ENCODE measurements at places on chromosomes 7 and 10.

- DNase-seq, result no peak
These were observed 2.7 kb upstream of the CYP3A7 start for GRCh38 chr7:99737726-99738125.

DNA sequence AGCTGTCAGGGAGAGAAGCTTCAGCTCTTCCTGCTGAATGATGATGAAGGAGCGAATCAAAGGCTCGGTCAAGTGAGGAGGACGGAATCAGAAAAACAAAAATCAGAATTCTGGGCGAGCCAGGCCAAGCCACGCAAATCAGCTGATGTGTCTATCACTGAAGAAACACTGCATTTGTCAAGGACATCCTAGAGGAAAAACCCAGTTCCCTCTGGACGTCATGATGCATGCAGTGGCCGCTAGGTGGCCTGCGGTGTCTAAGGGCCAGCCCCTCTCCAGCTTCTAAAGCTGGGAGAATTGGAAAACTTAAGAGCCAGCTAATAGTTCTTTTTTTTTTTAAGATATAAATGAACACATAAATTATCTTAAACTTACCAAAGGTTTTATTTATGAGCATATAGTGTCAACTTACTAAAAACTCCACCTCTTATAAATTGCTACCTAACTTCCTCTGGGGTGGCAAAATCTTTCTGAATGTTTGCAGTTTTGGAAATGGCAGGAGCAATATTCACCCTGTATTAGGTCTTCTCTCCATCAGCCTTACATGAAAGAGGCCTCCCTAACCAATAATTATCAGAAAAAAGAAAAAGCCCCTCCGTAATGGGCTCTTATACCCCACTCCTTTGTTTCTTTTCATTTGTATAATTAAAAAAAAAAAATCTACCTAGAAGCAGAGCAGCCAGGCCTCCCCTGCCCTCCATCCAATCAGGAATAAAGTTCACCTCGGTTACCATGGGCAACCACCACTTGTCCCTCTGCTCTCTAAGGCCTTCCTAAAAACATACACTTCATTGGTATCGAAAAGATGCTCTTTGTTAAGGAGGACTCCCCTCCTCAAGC, 186.8 kb downstream of the USP6NL start:
- DNase-seq, result peak; percentile 53

- DNase-seq, result no peak
These were observed 220.4 kb downstream of the SDHAF3 start for GRCh38 chr7:97337849-97338248.

DNA sequence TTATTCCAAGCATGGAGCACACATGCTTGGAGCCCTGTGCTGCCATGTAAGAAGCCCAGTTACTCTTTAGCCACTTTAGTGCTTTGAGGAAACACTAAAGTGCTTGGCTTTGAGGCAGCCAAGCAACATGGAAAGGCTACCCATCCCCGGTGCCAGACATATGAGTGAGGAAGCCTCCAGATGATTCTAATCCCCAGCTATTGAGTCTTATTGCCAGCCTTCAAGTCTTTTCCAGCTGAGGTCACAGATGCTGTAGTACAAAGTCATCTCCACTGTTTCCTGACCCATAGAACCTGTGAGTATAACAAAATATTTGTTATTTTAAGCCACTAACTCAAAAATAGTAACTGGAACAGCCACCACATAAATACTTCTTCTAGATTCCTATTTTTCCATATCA, 91.4 kb upstream of the CYP26C1 start:
- DNase-seq, result no peak

GRCh38 chr10:132297526-132297925, 10.2 kb downstream of the STK32C start:
- peak; percentile 55 for DNase-seq

DNA sequence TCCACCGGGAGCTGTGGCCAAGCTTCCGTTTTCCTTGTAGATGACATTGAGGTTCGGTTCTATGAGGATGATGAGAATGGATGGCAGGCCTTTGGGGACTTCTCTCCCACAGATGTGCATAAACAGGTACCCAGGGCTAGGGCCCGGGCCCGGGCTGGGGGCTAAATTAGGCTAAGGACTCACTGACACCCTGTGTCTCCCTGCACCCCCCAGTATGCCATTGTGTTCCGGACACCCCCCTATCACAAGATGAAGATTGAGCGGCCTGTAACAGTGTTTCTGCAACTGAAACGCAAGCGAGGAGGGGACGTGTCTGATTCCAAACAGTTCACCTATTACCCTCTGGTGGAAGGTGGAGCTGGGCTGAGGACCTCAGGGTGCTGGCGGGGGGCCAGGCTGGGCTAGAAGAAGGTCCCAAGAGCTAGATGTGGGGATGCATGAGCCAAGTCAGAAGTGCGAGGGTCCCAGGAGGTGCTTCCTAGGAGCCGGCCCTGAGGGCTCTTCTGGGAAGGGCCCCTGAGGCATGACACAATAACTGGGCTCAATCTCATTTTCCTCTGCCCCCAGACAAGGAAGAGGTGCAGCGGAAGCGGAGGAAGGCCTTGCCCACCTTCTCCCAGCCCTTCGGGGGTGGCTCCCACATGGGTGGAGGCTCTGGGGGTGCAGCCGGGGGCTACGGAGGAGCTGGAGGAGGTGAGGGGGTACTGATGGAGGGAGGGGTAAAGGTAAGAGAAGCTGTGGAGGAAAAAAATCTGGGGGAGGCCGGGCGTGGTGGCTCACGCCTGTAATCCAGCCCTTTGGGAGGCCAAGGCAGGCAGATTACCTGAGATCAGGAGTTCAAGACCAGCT, 2.9 kb downstream of the NFKB2 start:
- DNase-seq, result no peak

DNA sequence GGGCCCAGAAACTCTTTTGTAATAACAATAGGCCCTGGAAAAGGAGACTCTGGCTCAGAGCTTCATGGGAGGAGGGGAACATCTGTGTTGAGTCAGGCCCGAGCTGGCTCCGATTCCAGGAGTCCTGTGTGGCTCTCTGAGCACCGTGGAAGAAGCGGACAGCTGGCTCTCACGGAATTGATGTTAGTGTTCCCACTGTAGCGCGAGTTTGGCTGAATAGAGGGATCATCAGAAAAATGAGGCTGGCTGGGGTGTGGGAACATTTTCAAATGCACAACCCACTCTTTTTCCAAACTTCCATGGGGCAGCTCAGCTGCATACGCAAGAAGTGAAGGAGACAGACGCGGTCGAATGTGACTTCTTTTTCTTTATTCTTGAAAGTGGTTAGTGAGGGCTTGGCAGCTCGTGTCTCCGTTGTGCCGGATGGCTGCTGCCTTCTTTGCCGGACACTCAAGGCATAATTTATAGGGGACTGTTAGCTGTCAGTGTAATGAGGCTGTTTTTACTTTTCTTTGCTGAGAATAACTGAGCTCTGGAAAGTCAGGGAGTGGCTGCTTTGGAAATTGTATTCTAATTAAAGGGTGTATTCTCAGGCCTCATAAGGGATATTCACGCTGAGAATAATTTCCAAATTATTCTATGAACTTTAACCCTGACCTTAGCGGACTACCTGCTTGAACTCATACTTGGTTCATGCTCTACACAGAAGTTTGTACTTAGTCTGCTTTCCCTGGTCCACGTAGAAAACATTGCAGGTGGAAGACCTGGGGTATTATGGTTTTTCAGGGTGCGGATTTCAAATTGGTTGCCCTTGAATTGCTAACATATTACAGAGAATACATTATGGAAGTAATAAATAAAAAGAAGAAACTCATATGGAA, 23.1 kb downstream of the MDFIC start:
- no peak for DNase-seq

GRCh38 chr7:158555034-158555520, 32.5 kb downstream of the PTPRN2 start:
- no peak for DNase-seq

DNA sequence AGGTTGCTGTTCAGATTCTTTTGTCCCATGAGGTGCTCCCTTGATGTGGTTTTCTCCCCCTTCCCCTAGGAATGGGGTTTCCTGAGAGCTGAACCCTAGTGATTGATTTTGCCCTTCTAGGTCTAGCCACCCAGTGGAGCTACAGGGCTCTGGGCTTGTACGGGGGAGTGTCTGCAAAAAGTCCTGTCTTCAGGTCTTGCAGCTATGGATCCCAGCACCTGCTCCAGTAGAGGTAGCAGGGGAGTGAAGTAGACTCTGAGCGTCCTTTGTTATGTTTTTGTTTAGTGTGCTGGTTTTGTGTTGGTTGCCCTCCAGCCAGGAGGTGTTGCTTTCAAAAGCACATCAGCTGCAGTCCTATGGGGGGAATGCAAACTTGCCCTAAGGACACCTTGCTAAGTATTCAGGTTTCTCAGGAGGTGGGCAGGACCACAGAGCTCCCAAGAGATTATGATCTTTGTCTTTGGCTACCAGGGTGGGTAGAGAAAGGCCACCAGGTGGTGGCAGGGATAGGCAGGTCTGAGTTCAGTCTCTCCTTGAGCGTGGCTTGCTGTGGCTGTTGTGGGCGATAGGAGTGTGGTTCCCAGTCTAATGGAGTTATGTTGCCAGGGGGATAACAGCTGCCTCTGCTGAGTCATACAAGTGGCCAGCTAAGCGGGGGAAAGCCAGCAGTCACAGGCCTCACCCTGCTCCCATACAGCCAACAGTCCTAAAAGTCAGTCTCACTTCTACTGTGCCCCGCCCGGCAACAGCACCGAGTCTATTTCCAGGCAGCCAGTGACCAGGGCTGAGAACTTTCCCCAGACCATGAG, 92.4 kb upstream of the JCAD start:
- no peak for DNase-seq

DNA sequence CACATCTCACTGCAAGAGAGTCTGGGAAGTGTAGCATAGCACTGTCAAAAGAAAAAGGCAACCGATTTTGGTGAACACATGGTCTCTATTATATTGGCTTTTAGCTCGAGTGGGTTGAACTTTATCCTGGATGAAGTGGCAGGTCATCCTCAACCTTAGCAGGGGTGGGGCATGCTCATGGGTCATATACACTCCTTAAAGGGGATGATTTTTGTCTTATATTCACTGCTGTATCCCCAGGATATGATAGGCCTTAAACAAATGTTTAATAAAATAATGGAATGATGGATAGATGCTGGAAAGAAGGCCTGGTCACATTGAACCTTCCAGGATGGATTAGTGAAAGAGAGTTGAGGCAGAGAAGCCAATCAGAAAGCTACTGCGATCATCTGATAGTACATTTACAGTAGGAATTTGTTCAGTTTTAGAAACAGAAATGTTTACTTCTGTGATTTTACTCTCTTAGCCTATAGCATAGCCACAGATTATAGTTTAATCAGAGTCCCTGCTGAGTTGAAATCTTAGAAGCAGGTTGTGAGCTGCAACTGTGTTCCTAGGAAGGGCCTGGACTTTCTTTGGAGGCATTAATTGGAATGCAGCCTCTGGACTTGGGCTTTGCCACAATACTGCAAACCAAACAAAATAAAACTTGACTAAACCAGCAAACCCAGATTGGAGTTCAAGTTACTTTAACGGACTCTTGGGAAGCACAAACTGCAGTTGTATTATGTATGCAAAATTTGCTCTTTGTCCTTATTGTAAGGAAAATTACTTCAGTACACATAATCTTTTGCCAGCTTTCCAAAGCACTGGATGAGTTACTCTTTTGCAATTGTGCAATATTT, 138.3 kb downstream of the BMPER start:
- no peak for DNase-seq

GRCh38 chr7:28419716-28420115, 7.4 kb downstream of the CREB5 start:
- no peak for DNase-seq

- DNase-seq, result no peak
These were observed 57.8 kb downstream of the EVX1 start for GRCh38 chr7:27300421-27300820.

DNA sequence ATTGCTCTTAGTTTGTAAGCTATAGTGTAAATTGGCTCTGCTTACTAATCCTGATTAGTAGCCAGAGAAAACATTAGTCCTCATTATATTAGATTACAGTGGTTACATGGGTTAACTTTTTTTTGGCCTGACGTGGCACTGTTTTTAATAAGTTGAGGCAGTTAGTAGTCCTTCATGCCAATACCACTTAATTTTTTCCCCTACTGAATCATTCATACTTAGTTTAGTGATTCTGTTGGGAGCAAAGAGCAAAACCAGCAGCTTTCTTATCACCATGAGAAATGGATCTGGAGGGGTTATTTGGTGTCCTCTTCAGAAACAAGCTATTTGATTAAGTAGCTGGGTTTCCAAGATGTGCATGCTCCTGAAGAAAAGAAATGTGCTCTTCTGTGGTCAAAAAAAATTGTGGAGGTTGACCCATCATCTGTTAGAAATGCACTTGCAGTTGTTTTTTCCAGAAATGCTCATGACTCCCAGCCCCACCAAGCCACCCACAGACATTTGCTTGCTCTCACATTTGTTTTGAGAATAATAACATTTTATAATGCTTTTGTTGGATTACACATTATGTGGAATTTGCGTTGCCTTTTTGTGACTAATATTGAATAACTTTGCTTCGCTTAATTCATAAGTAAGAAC, 258.5 kb downstream of the HDAC9 start:
- no peak for DNase-seq

DNA sequence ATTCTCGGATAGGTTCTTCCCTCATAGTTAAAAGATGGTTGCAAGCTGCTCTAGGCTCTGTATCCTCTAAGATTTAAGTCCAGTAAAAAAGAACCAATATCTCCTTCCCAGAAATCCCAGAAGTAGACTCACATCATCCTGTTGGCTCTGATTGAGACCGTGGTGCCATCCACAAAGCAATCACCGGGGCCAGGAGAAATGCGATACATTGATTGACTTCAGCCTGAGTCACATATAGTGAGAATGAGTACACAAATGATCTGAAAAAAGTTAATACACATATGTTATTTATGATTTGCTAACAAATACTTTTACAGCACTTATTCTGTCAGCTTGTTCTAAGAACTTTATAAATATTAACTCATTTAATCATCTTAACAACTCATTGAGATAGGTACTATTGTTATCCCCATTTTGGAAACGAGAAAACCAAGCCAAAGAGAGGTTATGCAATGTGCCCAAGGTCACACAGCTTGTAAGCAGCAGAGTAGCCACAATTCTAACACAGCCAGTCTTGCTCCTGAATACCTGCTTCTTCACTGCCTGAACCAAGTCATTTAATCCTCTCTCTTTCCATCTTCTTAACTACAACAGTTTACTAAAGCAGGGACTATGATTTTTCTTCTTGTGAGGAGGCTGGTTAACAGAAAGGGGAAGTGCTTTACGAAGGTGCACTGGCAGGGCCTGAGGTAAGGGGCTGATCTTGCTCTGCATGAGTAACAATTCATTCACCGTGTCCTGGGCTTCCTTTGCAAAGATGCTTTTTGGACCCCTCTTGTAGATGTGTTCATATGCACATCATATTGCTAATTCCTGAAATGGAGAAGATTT, 177.0 kb downstream of the REEP3 start:
- DNase-seq, result no peak

DNA sequence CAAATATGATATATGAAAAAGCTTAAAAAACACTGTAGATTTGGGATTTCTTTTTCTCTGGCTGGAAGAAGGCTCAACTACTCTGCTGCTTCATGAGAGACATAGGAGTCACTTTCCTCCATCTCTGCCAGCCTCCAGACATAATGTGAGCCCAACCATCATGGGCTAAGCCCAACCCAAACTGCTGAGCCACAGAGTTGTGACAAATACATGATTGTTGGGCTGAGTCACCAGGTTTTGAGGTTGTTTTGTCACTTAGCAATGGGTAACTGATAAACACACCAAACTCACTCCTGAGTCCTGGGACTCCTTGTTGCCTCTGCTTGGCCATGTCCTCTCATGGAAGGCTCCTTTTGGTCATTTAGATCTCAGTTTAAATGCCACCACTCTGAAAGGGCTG, 381.8 kb upstream of the FZD8 start:
- no peak for DNase-seq

GRCh38 chr10:129959544-129960480, 4.3 kb downstream of the EBF3 start:
- no peak for DNase-seq

GRCh38 chr7:42241424-42241823, 4.4 kb upstream of the GLI3 start:
- DNase-seq, result no peak

Data from NCI-H1092 (cell line).